Aorta (tissue), 5 donors: ENCODE measurements at places on chromosomes 12 and 14. TPM values are rescaled to one million over a fixed set of nuclear protein-coding genes. Genes with fewer than 3 reads are reported as not detected.

DNA sequence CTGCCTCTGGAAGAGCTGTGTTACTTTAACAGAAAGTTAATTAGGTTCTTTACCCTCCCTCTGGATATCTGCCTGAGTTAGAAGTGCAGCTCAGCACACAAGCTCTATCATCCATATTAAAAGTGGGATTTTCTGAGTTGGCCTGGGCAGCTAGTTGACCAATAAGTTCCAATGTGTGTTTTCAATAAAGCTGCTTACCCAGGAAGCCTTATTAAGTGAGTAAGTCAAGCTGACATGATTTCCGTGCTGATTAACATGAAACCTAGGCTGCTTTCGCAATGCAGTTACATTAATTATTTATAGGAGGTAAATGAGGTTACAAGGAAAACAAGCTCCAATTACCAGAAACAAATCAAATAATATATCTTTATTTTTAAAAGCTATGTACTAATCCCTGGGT lies 4.8 kb downstream of the NEUROD4 start:
- H3K36me3 ChIP-seq = no peaks in the 10 kb centered on the region
- H3K4me1 ChIP-seq = no peaks in the 10 kb centered on the region
- no peaks in the 10 kb centered on the region for H3K27me3 ChIP-seq
- no peak overlapping the region for H3K27ac ChIP-seq

GTF2H3 gene
- 18.1 TPM for total RNA-seq

NRIP2 gene
- total RNA-seq = 8.1 TPM

ADAMTS20 gene
- not detected for total RNA-seq

DNAI7 gene
- 1.2 TPM for total RNA-seq

AGAP2 gene
- total RNA-seq = 2.6 TPM
